ENCODE measurements at places on chromosomes 1 and 21.

- no peak for DNase-seq
These were observed 453.3 kb downstream of the NUF2 start for GRCh38 chr1:163774978-163775620.

DNA sequence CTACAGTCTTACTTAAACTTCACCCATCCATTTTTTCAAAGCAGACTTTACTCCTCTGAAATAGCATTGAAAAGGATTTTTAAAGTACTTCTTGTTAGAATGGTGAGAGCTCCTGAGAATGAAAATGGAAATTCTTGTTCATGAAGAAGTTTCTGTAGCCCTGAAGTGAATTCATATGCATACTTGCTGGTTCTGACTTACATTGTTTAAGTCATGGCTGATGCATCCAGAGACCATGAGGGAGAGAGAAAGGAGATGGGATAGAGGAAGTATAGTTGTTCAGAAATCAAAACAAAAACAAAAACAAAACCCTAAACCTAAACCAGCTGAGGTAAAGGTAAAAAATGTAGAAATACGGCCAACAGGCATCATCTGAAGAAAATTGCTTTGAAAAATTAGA is 27.1 kb upstream of the SAMSN1 start:
- DNase-seq = no peak

GRCh38 chr1:182884872-182885271 is 45.7 kb downstream of the DHX9 start:
- DNase-seq = no peak

DNA sequence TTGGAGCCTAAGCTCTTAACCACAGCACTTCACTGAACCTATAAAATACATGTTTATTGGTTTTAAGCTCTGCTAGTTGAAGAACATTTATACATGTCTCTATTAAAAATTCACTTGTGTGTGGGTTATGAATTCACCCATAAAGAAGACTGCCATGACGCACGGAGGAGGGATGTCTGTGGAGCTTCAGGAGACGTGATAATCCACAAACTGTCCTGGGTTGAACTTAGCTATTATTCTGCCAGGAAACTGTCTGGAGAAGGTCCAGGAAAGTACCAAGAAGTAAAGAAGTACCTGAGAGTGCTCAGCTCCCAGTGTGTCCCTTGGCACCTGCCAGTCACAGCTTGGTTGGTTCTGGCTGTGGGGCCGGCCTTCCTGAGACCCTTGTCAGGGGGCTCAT is 56.3 kb downstream of the DDR2 start:
- no peak for DNase-seq

All from NCI-H1092 treated with DMSO at 0.1 percent for 48 hours (cell line).